K562 (cell line): ENCODE measurements at places on chromosomes 4 and X. TPM values are rescaled to one million over a fixed set of nuclear protein-coding genes. Genes with fewer than 3 reads are reported as not detected.

- peak; percentile 29 for DNase-seq
Observed at GRCh38 chrX:102934624-102935023, 2.4 kb upstream of the RAB40AL start.

DNA sequence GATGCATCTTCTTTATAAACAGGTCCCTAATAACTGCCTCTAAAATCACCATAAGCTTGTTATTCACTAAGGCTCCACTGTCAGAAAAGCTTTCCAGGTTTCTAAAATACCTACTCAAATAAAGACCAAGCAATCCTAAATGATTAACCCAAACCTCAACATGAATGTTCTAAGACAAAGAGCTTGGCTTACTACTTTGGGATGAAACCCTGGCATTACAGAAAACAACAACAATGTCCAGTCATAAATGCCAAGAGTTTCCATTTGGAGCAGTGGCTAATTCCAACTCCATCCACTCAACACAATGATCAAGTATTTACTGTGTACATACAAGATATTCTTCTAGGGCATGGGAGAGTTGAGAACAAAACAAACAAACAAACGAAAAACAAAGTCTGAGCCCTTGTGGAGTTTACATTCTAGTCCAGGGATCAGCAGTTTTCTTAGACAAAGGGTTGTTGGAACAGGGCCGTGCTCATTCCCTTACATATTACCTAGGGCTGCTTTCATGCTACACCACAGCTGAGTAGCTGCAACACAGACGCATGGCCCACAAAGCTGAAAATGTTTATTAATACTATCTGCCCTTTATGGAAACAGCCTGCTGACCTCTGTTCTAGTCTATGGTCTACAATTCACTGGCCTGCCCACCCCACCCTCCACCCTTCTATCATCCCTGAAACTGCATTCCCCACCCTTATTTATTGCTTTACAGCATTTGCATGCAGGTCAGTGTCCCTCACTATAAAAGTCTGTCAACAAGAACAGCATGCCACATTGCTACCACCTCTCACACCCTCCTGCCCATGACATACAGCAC lies 23.7 kb downstream of the ABCG2 start:
- no peak for DNase-seq

- DNase-seq, result no peak
Observed at GRCh38 chr4:95524184-95524583, 24.6 kb downstream of the UNC5C start.

DNA sequence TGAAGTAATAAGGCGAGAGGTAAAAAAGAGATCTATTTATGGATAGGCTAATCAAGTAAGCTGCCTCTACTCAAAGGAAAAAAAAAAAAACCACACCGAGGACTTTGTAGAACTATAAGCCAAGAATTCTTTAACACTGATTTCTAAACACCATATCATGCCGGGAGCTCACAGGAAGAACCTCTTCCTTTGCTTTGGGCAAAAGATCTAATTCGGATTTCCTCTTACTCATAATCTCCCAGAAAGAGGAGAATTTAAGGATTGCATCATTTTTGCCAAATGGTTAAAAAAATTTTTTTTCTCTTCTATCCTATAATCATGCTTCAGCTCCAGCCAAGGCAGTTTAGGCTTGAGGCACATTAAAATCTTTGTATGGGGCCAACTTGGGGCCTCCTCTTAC lies 95.5 kb downstream of the ZNF827 start:
- DNase-seq, result no peak

GRCh38 chrX:39445336-39445735 lies 644.1 kb downstream of the MID1IP1 start:
- DNase-seq, result peak; percentile 51

DNA sequence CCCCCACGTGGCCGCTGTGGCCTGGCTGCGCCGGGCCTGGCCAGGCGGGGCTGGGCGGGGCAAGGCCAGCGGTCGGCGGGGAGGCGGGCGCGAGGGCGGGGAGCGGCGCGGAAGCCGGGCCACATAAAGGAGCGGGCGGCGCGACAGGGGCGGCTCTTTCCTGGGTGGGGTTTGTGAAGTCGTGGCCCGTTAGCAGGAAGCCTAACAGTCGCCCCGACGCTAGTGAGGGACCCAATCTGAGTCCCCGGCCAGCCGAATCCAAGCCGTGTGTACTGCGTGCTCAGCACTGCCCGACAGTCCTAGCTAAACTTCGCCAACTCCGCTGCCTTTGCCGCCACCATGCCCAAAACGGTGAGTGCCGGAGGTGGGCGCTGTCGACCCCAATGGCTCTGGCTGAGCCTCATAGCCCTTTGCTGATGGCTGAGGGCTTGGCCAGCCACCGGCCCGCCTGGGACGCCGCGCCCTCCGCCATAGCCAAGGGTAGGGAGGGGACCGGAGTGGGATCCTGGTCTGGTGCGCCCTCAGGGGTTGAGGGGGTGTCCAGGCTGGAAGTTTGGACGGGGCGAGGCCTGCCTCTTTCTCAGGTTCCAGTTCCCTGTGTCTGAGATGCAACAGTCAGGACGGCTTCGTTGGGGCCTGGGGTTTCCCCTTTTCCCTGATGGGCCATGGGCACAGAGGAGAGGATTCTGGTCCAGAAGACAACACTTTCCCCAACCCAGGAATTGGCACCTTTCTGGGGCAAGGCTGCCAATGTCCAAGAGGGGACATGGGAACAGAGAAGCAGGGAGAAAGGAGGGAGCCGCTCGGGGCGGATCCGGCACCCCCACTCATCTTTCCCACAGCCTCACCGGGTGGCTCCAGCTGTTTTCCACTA lies at the start of gene MSN:
Gene MSN (plus strand): TSS at position 152 of the 874 bp plus-strand sequence. CDS start 188 bp downstream, at position 340.
- DNase-seq, result peak; percentile 78

- DNase-seq, result no peak
Observed at GRCh38 chrX:17628976-17629375, 108.3 kb upstream of the SCML1 start.

- DNase-seq, result no peak
Observed at GRCh38 chr4:56880572-56880971, 27.1 kb upstream of the REST start.

DNA sequence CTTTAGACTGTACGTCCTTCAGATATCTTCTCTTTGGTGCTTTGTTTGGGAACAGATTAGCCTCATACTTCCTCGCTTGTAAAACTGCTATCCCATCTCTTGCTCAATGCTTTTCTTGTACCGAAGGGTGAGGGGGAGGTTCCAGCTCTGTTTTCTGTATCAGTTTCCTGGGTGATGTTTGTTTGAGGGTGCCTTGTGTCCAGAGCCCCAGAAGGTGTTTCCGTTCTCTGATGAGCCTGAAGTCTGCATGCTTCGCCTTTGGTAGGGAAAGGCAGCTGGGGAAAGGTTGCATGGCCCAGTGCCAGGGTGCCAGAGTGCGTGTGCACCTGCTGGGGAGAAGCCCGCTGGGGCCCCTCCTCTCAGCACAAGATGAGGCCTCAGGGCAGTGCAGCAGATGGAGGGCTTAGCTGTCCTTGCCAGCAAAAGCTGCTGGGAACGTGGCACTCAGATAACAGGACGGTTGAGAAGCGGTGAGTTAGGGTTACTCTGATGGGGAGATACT lies 73.7 kb downstream of the TBL1X start:
- DNase-seq, result no peak

Gene PDCL2
- 1.2 and 1.7 TPM in 2 replicates for total RNA-seq

Gene TBC1D8B
- total RNA-seq, result 0.07 and 0.16 TPM in 2 replicates

Gene POU3F4
- total RNA-seq, result not detected in 2 replicates
